CD8-positive, alpha-beta memory T cell (primary cell): ENCODE measurements at places on chromosomes 2 and 18. TPM values are rescaled to one million over a fixed set of nuclear protein-coding genes. Genes with fewer than 3 reads are reported as not detected.

UGT1A10 gene
- not detected for total RNA-seq

RAB27B gene
- 0.15 TPM for total RNA-seq

DNA sequence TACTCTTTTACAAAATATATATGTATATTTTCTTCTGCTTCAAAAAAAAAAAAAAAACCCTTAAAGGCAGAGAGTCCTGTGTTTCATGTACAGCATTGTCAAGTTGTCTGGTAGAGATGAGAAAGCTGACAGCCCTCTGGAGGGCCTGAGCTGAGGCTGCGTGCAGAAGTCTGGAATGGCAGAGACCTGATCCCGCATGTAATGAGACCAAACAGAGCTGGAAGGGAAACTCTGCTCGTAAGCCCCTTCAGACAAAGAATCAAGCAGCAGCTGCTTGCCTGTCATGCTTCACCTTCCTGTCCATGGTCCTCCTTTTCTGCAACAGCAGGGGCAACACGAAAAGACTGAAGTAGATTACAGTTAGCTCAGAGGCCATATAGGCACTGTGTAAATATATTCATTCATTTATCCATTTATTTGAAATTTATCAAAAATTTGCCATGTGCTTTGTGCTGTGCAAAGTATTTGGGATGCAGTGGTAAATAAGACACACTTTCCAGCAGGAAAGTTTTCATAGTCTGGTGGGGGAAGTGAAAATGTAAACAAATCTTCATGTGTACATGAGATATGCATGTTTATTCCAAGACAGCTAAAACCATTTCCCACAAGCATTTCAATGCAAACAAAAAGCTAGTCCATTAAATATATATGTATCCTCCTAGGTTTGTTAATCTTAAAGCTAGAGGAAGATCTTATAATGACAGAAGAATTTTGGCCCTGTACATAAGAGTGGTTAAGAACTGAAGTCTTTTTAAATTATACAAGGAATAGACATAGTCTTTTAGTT, 912.7 kb downstream of the CPS1 start:
- no peak for DNase-seq

DNA sequence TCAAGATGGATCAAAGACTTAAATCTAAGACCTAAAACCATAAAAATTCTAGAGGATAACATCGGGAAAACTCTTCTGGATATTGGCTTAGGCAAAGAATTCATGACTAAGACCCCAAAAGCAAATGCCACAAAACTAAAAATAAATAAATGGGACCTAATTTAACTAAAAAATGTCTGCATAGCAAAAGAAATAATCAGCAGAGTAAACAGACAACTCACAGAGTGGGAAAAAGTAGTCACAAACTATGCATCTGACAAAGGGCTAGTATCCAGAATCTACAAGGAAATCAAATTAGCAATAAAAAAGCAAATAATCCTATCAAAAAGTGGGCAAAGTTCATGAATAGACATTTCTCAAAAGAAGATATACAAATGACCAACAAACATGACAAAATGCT, 18.2 kb upstream of the ASB18 start:
- DNase-seq = no peak

GRCh38 chr2:11708106-11708505, 38.1 kb upstream of the NTSR2 start:
- no peak for DNase-seq

RAB6D gene
- not detected for total RNA-seq

GRCh38 chr2:170177950-170178781, at the start of gene MYO3B:
Gene MYO3B, plus strand, starts transcription at chr2:170178147. Its CDS starts 141 bp downstream, at chr2:170178288.
- no peak for DNase-seq
